ENCODE measurements at places on chromosomes 7 and 10. TPM values are rescaled to one million over a fixed set of nuclear protein-coding genes. Genes with fewer than 3 reads are reported as not detected.

PRKAR2B gene
- 41.2 TPM for polyA plus RNA-seq

ZP3 gene
- polyA plus RNA-seq = 3.3 TPM

TMEM120A gene
- 56.2 TPM for polyA plus RNA-seq

NXPH1 gene
- 0.25 TPM for polyA plus RNA-seq

GIMAP7 gene
- polyA plus RNA-seq = 12.4 TPM

CALHM3 gene
- polyA plus RNA-seq = not detected

AZGP1 gene
- polyA plus RNA-seq = 51.8 TPM

IFIT2 gene
- 8.3 TPM for polyA plus RNA-seq

SLC12A9 gene
- 29.9 TPM for polyA plus RNA-seq

TUBB8 gene
- 1.1 TPM for polyA plus RNA-seq

SEMA4G gene
- polyA plus RNA-seq = 63.0 TPM

BCCIP gene
- polyA plus RNA-seq = 96.8 TPM

SLC29A4 gene
- 17.1 TPM for polyA plus RNA-seq

NUDT13 gene
- polyA plus RNA-seq = 10.6 TPM

KNDC1 gene
- polyA plus RNA-seq = 8.3 TPM

TAS2R39 gene
- not detected for polyA plus RNA-seq

HEPACAM2 gene
- polyA plus RNA-seq = 5.9 TPM

GATAD1 gene
- polyA plus RNA-seq = 68.7 TPM

IFIT1B gene
- 0.15 TPM for polyA plus RNA-seq

TRIM50 gene
- 0.32 TPM for polyA plus RNA-seq

GIMAP5 gene
- 5.6 TPM for polyA plus RNA-seq

PNLIPRP1 gene
- polyA plus RNA-seq = 0.13 TPM

SLC13A1 gene
- polyA plus RNA-seq = 33.5 TPM

ZNF282 gene
- 25.2 TPM for polyA plus RNA-seq

PLPP4 gene
- polyA plus RNA-seq = 4.6 TPM

ASB13 gene
- 23.1 TPM for polyA plus RNA-seq

NANOS1 gene
- 4.3 TPM for polyA plus RNA-seq

NUTM2B gene
- 2.0 TPM for polyA plus RNA-seq

GNG11 gene
- polyA plus RNA-seq = 38.1 TPM

DLX5 gene
- not detected for polyA plus RNA-seq

CACNB2 gene
- 5.8 TPM for polyA plus RNA-seq

MACC1 gene
- polyA plus RNA-seq = 10.8 TPM

CLRN3 gene
- 22.5 TPM for polyA plus RNA-seq

TMEM176B gene
- polyA plus RNA-seq = 78.4 TPM

LIPJ gene
- 0.10 TPM for polyA plus RNA-seq

BICC1 gene
- polyA plus RNA-seq = 98.1 TPM

MMRN2 gene
- polyA plus RNA-seq = 23.7 TPM

INMT gene
- 1.1 TPM for polyA plus RNA-seq

ERVW-1 gene
- polyA plus RNA-seq = 2.7 TPM

TFR2 gene
- 0.93 TPM for polyA plus RNA-seq

ZMIZ1 gene
- 70.2 TPM for polyA plus RNA-seq

RHBDD2 gene
- polyA plus RNA-seq = 60.4 TPM

GIMAP2 gene
- polyA plus RNA-seq = 7.2 TPM

SLIT1 gene
- polyA plus RNA-seq = 9.7 TPM

FIS1 gene
- polyA plus RNA-seq = 130 TPM

All from left kidney (tissue), 8 donors.